ENCODE measurements at places on chromosomes 5 and 9. TPM values are rescaled to one million over a fixed set of nuclear protein-coding genes. Genes with fewer than 3 reads are reported as not detected.

DNA sequence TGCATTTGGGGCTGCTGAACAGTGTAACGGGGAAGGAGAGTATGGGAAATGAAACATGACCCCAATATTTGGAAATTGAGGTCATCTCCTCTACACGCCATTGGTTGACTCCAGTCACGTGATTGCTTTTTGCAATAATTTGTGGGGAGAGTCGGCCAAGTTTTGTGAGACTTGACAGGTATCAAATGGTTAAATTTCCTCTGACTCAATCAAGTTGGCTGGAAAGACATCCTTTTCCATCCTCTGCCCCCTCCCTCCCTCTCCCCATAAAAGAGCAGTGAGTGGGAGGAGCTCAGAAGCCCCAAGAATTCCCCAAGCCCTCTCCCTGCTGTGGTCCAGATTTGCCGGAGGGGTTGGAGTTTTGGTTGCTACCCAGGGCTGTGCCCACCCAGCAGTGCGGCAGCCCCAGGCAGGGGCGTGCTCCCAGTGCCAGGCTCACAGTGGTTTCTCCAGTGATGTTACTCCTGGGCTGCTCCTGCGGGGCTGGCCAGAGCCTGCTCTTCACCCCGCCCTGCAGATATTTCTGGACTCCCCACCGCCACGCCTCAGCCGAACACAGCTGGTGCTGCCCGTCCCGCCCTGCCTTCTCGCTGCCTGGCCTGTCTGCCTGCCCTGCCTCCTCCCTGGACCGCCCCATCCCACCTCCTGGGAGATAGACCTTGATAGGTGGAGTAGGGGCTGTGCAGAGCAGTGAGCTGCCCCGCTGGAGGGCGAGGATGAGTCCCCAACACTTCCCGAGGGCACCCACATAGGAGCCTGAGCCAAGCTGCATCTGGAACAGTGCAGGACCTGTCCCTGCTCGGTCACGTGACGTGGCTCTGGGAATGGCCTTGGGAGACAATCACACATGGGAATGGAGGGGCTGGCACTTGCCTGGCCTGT lies 3.4 kb downstream of the COL5A1 start:
- peak; percentile 73 for DNase-seq

The ATP6V0E1 gene
- total RNA-seq = 217 TPM

- DNase-seq = no peak
These were observed 62.6 kb downstream of the PPARGC1B start for GRCh38 chr5:149792540-149793255.

DNA sequence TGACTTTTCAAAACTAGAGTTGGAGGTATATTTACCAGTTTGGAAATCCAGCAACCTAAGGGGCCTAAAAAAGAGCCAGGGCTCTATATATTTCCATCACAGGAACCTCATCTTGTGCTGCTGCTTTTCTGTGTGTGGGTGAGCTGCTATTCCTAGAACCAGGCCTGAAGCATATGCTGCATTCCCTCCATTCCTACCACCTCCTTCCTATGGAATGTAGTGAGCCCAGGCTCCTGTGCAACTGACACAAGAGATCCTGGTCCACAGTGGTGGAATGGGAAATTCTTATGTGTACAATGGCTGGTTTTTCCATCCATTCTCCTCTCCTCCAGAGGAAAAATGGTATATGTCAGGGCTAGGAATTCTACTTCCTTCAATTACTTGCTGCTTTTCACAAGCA lies 39.1 kb downstream of the SPEF2 start:
- no peak for DNase-seq

All from heart right ventricle (tissue), 16 donors.